ENCODE measurements at places on chromosomes 1 and 21.

GRCh38 chr1:33943978-33944377 lies 80.1 kb downstream of the HMGB4 start:
- no peak for DNase-seq

DNA sequence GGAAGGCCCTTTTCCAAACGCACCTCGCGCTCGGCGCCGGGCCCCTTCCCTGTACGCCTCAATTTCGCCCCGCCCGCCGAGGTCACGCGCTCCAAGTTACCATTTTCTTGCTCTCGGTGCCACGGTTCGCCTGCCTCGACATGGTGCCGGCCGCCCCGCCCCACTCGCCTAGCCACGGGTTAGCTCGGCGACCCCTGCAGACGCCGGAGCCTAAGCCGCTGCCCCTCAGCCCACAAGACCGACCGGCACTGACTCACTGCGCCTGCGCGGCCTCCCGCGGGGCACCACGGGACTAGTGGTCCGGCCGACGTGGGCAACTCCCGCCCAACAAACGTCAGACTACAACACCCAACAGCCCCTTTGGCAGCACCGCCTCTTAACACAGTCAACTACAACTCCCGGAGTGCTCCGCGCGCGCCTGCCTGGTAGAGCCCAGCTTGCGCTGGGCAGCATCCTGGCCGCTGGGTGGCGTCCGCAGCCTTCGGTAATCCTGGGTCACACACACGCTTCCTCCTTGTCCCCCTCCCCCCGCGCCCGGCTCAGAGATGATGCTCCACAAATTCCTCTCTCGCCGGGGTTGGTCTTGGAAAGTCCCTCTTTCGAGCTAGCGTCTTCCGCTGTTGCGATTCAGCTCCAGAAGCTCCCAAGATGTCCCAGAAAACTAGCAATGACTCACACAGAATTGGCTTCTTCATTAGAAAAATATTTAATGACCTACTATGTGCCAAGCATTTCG lies at the start of gene TRAPPC3:
TSS of gene TRAPPC3 (minus strand) at position 250 of the 736 bp plus-strand sequence. CDS start at position 142, 108 bp downstream.
- DNase-seq: peak; percentile 99

DNA sequence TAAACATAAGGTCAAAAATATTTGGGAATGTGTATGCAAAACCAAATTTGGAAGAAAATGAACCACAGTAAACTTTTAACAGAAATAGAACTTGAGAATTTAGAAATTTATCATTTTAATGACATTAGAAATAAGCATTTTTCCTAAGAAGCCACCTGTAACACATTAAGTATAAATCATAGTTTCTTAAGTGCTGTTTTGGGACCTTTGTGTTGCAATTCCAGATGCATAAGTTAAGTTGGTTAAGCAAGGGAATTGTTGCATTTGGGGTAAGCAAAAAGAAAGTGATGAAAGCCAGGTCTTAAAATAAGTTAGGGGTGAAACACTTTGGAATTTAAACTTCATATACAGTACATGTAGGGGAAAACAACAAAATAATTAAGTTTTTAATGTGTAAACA lies 49.8 kb downstream of the CDKN2C start:
- DNase-seq: no peak

GRCh38 chr1:163054181-163054591 lies 15.0 kb upstream of the RGS4 start:
- DNase-seq: no peak
